ENCODE measurements at places on chromosomes 6 and 20. TPM values are rescaled to one million over a fixed set of nuclear protein-coding genes. Genes with fewer than 3 reads are reported as not detected.

DNA sequence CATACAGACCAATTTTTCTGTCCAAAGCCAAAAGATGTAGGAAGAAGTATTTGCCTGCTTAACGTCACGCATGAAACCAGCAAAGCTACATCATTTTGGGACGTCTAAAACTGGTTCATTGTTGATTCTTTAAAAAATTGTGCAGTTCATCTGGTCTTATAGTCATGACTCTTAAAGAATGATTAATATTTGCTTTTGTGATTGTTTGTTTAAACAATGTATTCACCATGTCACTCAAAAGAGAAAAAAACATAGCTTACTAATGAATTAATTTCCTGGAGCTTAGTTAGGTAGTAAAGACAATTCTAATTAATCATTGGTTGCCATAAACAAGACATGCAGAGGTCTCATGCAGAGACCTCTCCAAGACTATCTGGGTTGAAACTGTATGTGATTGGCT is 157.3 kb downstream of the RPS12 start:
- DNase-seq, result no peak
- no peaks in the 10 kb centered on the region for H3K27me3 ChIP-seq
- H3K27ac ChIP-seq, result no peak overlapping the region
- H3K4me1 ChIP-seq, result no peaks in the 10 kb centered on the region

SRSF6 gene
- total RNA-seq, result 47.0 TPM

C6orf15 gene
- total RNA-seq, result not detected

- H3K4me3 ChIP-seq, result no peak overlapping the region
- DNase-seq, result no peak
- no peaks in the 10 kb centered on the region for H3K4me1 ChIP-seq
- H3K27me3 ChIP-seq, result no peaks in the 10 kb centered on the region
- H3K27ac ChIP-seq, result no peak overlapping the region
- H3K36me3 ChIP-seq, result no peaks in the 10 kb centered on the region
Measured at GRCh38 chr6:65123521-65123920, 583.5 kb downstream of the EYS start.

BMP5 gene
- 1.6 TPM for total RNA-seq

OR2J2 gene
- total RNA-seq, result not detected

MDN1 gene
- 24.4 TPM for total RNA-seq

GRCh38 chr6:156396068-156396771 is 381.0 kb upstream of the ARID1B start:
- peaks cover 17% of the 10 kb centered on the region for H3K27me3 ChIP-seq
- no peaks in the 10 kb centered on the region for H3K4me1 ChIP-seq
- no peaks in the 10 kb centered on the region for H3K36me3 ChIP-seq
- DNase-seq, result no peak

CABLES2 gene
- total RNA-seq, result 10.7 TPM

CENPQ gene
- 4.9 TPM for total RNA-seq

- no peaks in the 10 kb centered on the region for H3K27me3 ChIP-seq
- H3K4me3 ChIP-seq, result no peak overlapping the region
- peaks cover 4% of the 10 kb centered on the region for H3K4me1 ChIP-seq
- DNase-seq, result no peak
Measured at GRCh38 chr20:328027-328974, 2.9 kb downstream of the SOX12 start.

DNA sequence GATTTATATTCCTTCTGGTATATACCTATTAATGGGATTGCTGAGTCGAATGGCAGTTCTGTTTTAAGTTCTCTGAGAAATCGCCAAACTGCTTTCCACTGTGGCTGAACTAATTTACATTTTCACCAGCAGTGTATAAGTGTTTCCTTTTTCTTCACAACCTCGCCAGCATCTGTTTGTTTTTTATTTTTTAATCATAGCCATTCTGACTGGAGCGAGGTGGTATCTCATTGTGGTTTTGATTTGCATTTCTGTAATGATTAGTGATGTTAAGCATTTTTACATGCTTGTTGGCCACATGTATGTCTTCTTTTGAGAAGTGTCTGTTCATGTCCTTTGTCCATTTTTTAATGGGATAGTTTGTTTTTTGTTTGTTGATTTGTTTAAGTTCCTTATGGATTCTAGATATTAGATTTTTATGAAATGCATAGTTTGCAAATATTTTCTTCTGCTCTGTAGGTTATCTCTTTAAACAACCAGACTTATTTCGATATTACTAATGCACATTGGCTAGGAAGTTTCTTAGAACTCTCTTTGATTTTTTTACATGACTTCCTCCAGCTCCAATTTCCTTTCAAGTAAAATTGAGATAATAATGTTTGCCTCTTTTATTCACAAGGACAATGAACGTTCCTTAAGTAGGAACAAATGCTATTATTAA is 12.2 kb upstream of the VNN1 start:
- no peak overlapping the region for H3K27ac ChIP-seq
- H3K4me3 ChIP-seq, result no peak overlapping the region
- H3K4me1 ChIP-seq, result no peaks in the 10 kb centered on the region

AFG1L gene
- 7.4 TPM for total RNA-seq

SLX4IP gene
- 4.3 TPM for total RNA-seq

- no peaks in the 10 kb centered on the region for H3K36me3 ChIP-seq
- no peak overlapping the region for H3K4me3 ChIP-seq
- H3K27ac ChIP-seq, result no peak overlapping the region
Measured at GRCh38 chr6:83984411-83984810, 49.2 kb upstream of the MRAP2 start.

DNA sequence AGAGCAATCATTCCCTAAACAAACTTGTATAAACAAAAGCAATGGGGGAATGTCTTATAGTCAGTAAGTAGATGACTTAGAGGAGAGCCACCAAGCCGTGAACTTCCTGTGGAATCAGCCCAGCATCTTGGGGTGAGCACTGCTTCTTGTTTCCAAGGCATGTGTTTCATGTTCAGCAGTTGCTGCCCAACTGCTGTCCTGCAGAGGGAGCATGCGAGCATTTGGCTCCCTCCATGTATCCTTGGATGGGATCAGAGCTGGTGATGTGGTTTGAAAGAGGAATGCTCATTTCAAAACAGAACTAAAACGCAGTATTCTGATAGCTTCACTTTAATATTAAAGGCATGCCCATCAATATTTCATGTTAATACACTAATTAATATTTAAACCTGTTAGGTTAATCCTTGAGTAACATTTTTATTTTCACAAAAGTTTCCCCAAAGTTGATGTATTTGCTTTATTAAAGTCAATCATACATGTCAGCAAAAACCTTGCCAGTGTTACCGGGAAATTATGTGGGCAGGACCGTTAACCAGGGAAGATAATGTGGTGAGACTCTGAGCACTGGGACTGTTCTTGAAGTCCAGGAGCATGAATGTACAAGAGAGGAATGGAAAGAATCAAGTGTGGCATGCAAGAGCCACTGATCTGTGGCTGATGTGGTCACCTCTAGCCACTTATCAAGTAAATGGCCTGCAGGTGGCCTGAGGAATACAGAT is 172.1 kb upstream of the GGTLC1 start:
- H3K4me3 ChIP-seq, result no peak overlapping the region
- no peaks in the 10 kb centered on the region for H3K27me3 ChIP-seq
- no peaks in the 10 kb centered on the region for H3K36me3 ChIP-seq
- H3K4me1 ChIP-seq, result no peaks in the 10 kb centered on the region

DNA sequence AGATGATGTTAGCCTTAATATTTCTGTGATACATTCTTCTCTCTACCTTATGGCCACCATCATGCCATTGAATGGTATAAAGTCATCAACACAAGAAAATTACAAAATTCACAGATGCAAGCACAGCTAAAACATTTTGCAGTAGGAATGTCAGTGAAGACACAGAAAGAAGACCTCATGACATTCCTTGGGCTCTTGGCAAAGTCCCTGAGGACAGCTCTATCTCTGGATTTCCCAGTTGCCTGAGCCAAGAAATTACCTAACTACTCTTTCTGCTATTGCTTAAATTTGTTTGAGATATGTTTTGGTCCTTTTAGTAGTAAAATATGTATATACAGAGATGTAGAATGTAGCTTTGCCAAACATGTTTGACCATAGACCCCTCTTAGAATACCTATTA is 201.0 kb upstream of the STXBP5 start:
- no peak overlapping the region for H3K27ac ChIP-seq
- H3K4me1 ChIP-seq, result no peaks in the 10 kb centered on the region
- no peak overlapping the region for H3K4me3 ChIP-seq
- no peaks in the 10 kb centered on the region for H3K27me3 ChIP-seq

GRCh38 chr6:142926494-142927270 is 18.3 kb downstream of the HIVEP2 start:
- H3K27me3 ChIP-seq, result no peaks in the 10 kb centered on the region
- DNase-seq, result peak; percentile 93
- peak overlapping the region; percentile 49 for H3K4me3 ChIP-seq
- peaks cover 16% of the 10 kb centered on the region for H3K4me1 ChIP-seq

DNA sequence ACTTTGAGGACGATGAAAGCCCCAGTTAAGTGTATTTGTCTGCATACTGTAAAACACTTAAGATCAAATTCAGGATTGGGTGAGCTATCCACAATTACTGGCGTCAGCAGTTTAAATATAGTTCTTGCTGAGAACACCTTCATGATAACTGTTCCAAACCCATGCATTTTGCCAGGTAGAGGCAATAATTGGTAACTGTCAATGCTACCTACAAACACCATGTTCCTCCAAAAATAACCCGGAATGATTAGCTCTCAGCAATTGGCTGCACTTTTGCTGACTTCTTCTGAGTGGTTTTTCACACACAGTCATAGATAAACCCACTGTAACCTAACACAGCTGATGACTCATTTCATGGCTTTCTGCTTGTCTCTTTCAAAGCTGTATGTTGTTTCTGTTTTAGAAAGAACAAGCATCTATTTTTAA is 1358.6 kb upstream of the GJE1 start:
- peak overlapping the region; percentile 84 for H3K27ac ChIP-seq
- no peaks in the 10 kb centered on the region for H3K4me1 ChIP-seq
- H3K27me3 ChIP-seq, result no peaks in the 10 kb centered on the region
- no peak overlapping the region for H3K4me3 ChIP-seq
- no peaks in the 10 kb centered on the region for H3K36me3 ChIP-seq

GRCh38 chr6:107634324-107635056 is 144.6 kb downstream of the SOBP start:
- H3K4me3 ChIP-seq, result no peak overlapping the region
- H3K4me1 ChIP-seq, result no peaks in the 10 kb centered on the region
- peaks cover 3% of the 10 kb centered on the region for H3K36me3 ChIP-seq
- H3K27me3 ChIP-seq, result no peaks in the 10 kb centered on the region
- DNase-seq, result peak; percentile 39
- no peak overlapping the region for H3K27ac ChIP-seq

GRM1 gene
- 4.7 TPM for total RNA-seq

DNA sequence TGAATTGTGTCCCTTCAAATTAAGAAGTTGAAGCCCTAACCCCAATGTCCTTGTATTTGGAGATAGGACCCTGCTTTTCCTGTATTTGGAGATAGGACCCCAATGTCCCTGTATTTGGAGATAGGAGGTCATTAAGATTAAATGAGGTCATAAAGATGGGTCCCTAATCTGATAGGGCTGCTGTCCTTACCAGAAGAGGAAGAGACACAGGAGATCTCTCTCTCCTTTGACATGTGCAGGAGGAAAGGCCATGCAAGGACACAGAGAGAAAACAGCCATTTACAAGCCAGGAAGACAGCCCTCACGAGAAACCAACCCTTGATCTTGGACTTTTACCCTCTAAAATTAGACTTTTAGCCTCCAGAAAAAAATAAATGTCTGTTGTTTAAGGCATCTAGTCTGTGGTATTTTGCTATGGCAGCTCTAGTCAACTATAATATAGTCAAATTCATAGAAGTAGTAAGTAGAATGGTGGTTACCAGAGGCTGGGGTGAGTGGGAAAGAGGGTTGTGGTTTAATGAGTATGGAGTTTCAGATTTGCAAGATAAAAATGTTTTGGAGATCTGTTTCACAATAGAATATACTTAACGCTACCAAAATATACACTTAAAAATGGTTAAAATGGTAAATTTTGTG is 59.3 kb downstream of the UBE3D start:
- no peaks in the 10 kb centered on the region for H3K27me3 ChIP-seq
- peaks cover 3% of the 10 kb centered on the region for H3K4me1 ChIP-seq
- DNase-seq, result no peak

MBOAT1 gene
- 4.3 TPM for total RNA-seq

- no peaks in the 10 kb centered on the region for H3K27me3 ChIP-seq
- H3K4me3 ChIP-seq, result no peak overlapping the region
- no peak overlapping the region for H3K27ac ChIP-seq
- no peak for DNase-seq
- H3K4me1 ChIP-seq, result no peaks in the 10 kb centered on the region
- peaks cover 69% of the 10 kb centered on the region for H3K36me3 ChIP-seq
Measured at GRCh38 chr6:144574796-144575195, 289.7 kb downstream of the UTRN start.

DNA sequence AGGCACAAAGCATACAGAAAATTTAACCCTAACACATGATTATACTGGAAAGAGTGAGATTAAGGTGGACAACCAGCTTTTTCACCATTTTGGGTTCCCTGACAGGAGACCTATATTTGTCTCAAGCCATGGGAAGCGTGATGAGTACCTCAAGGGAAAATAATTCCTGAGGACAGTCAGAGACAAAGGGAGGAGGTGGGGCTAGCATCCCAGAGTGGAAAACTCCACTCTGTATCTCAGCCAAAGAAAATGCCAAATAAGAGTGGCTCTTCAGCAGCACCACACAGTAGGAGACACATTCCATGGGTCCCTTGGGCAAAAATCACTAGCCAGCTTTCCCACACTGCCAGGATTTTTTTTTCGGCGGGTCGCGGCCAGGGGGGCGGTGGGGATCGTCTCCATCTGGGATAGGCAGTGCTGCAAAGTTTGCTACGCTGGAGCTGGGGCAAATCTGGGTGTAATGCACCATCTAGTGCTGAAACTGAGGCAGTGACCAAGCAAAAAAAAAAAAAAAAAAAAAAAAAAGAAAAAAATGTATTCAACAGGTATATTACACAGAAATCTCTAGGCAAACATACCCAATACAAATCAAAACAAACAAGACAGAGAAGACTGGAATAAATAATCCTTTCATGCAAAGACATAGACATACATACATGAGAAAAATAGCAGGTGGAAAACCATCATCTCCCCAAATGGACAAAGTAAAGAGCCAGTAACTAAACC is 77.3 kb upstream of the SLC35F1 start:
- no peaks in the 10 kb centered on the region for H3K27me3 ChIP-seq
- H3K36me3 ChIP-seq, result no peaks in the 10 kb centered on the region
- H3K4me3 ChIP-seq, result no peak overlapping the region
- H3K4me1 ChIP-seq, result no peaks in the 10 kb centered on the region
- no peak overlapping the region for H3K27ac ChIP-seq

TBXT gene
- total RNA-seq, result not detected

GRCh38 chr20:63639093-63639975 is 12.4 kb upstream of the GMEB2 start:
- peak overlapping the region; percentile 82 for H3K27ac ChIP-seq
- H3K4me3 ChIP-seq, result peak overlapping the region; percentile 34
- DNase-seq, result peak; percentile 56
- no peaks in the 10 kb centered on the region for H3K36me3 ChIP-seq
- no peaks in the 10 kb centered on the region for H3K4me1 ChIP-seq
- H3K27me3 ChIP-seq, result no peaks in the 10 kb centered on the region

- no peak overlapping the region for H3K27ac ChIP-seq
- no peak for DNase-seq
- peaks cover 4% of the 10 kb centered on the region for H3K4me1 ChIP-seq
Measured at GRCh38 chr20:38199501-38200390, 34.7 kb upstream of the TGM2 start.

Measured in heart left ventricle (tissue), 16 donors.